SK-N-MC (cell line): ENCODE measurements at places on chromosomes 1 and 21.

GRCh38 chr1:45009956-45010854 lies 919 bp downstream of the HECTD3 start:
- no peak for DNase-seq

GRCh38 chr1:166953491-166953890 lies 21.8 kb downstream of the ILDR2 start:
- no peak for DNase-seq

GRCh38 chr1:204830747-204831146 lies 39.9 kb upstream of the NFASC start:
- DNase-seq: no peak

DNA sequence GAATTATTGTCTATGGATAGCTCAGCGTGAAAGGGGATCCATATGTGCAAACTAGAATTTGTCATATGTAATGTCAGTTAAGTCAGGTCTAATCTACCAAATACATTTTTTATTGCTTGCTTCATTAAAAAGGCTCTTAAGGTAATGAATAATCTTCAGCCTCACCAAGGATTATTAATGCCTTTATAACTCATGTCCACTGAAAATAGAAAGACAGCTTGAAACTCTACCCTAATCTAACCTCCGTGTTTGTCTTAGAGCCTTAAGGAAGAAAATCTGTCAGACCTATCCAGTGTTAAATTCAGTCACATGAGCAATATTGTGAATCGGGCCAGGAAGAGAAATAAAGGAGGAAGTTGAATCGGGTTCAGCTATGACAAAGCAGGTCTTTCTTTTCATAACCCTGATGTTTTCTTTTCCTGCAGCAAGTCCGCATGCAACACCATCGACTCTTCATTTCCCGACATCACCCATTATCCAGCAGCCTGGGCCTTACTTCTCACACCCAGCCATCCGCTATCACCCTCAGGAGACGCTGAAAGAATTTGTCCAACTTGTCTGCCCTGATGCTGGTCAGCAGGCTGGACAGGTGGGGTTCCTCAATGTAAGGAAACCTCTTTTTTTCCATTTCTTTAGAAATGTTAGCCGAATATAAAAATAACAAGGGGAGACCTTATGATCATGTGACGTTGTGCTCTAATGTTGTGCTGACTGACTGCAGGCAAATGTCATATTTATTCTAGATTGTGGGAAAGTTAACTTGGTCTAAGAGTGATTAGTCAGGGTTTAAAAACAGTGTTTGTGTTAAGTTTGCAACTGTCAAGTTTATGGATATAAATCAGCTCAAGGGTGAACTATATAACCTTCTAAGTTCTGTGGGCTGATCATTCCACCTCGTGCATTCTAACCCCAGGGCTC lies 321.0 kb downstream of the TM2D1 start:
- no peak for DNase-seq

- peak; percentile 1 for DNase-seq
Measured at GRCh38 chr21:45554477-45555175, 12.4 kb upstream of the SLC19A1 start.

DNA sequence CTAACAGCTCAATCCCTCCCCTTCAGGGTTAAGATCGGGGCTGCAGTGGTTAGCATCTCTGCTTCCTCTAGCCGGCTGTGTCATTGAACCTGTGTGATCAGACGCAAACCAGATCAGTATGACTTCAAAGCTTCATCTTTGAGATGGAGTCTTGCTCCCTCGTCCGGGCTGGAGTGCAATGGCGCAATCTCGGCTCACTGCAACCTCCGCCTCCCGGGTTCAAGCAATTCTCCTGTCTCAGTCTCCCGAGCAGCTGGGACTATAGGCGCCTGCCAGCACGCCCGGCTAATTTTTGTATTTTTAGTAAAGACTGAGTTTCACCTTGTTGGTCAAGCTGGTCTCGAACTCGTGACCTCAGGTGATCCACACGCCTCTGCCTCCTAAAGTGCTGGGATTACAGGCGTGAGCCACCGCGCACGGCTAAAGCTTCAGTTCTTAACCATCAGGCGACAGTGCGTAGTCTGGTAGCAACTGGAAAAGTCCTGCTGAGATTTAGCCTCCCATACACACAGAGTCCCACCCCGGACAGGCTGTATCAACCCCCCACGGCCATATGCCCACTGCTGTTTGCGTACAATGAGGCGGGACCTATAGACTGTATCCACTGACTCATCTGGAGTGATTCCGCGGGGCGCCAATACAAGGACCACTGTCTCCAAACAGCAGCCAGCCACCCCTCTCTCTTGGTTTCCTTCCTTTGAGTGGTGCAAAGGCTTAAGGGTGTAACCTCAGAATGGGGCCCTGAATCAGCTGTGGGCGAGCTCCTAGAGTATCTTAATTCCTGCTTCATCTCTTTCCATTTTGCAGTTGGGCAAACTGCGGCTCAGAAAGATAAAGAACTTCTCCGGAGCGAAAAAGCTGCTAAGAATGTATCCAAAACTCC lies 23.3 kb downstream of the CELA3A start:
- peak; percentile 69 for DNase-seq

GRCh38 chr1:221981461-221981860 lies 239.6 kb upstream of the DUSP10 start:
- DNase-seq: no peak

DNA sequence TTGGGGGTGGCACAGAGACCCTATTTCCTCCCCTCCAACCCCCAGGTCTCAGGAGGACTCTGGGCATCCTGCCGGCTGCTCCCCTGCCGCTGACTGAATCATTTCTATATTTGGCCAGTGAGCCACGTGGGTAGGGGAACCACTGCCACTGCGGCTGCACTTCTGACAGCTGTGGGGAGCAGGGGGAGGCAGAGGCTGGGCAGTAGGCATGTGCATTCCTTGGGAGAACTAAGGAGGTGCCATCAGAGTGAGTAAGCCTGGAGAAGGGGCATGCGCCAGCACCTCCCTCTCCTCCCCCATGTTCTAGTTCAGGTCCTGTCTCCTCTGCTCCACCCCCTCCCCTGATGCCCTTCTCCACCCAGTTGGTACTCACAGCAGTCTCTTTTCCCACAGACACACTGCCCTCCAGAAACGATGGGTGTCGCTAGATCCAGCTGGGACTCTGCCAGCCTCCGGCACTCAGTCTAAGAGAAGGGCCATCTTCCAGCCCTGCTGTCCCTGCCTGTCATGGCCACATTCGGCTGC lies 12.0 kb downstream of the PPFIA4 start:
- no peak for DNase-seq

DNA sequence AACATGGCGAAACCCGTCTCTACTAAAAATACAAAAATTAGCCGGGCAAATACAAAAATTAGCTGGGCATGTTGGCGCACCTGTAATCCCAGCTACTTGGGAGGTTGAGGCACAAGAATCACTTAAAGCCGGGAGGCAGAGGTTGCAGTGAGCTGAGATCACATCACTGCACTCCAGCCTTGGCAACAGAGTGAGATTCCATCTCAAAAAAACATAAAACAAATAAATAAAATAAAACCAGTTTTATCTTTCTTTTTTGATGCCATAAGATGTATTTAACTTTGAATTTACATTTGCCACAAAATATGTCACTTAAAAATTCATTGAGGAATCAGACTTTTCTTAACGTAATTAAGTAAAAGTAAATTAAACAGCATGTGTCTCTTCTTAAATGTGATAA lies 113.3 kb upstream of the ERRFI1 start:
- no peak for DNase-seq

GRCh38 chr1:169468982-169469381 lies 16.8 kb downstream of the SLC19A2 start:
- DNase-seq: no peak

DNA sequence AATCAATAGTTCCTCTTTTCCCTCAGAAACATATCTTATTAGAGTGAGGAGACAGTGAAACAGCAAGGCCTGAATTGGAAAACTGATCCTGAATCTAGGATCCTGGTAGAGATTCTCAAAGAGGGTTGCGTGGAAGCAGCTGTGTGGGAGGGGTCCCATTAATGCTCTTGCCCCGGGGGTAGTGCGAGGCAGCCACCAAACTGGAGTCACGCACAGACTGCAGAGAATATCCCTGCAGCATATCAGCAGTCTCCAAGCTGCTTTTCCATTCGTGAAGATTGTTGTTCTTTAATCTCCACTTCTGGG lies 150.1 kb downstream of the DISC1 start:
- no peak for DNase-seq

DNA sequence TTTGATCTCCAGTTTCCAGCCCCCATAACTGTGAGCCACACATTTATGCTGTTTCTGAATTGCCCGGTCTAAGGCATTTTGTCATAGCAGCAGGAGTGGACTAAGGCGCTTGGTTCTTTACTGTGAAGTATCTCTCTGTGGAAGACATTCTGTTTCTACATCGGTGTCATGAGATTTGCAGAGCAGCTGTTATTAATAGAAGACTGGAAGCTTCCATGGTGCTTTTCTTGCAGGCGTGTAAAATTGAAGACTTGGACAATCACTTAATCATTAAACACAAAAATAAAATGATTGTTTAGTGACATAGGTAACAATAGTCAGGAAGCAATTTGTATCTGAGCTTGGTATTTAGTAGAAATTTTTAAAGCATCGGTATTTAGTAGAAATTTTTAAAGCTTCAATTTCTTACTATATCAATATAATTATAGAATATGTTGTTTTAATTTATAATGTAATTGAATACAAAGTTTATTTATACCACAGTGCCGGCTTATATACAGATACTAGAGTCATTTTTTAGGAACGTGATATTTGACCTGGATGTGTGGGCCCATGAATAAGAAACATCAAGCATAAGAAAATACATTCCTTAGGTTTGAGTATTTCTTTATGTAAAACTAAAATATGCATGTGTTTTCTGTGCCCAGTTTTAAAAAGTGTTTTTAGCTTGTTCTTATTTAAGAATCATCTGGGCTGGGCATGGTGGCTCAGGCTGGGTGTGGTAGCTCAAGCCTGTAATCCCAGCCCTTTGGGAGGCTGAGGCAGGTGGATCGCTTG lies 60.6 kb upstream of the COL6A1 start:
- DNase-seq: no peak

DNA sequence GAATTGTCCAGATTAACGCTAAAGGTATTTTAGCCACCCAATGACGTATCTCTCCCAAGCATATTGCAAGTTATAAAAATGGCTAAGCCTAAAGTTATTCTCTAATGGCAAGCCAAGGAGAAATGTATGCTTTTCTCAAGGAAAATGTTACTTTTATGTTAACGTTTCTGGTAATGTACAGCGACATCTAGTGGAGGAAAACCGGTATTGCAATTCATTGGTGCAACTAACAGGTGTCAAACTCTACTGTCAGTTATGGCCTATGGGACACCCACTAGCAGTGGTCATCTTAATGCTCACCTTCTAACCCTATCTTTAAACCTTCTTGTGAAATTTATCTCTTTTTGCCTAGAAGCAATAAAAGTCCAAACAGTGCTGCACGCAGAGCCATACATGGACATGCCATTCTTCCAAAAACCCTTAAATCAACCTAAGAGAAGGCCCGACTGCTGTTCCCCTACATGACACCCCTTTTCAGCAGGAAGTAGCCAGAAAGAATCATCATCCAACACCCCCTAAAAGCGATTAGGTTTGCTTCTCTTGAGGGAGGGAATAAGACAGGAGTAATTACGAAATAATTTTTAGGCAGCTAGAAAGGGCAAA lies 68.7 kb upstream of the LRIF1 start:
- DNase-seq: peak; percentile 1

- DNase-seq: no peak
Measured at GRCh38 chr1:109371341-109371739, 26.4 kb downstream of the SORT1 start.
